ENCODE measurements at places on chromosomes 11 and 22. TPM values are rescaled to one million over a fixed set of nuclear protein-coding genes. Genes with fewer than 3 reads are reported as not detected.
A peak's percentile ranks its signal among the peaks of the same experiment; 100 is the strongest.

- DNase-seq, result no peak
Measured at GRCh38 chr22:46632646-46633249, 12.6 kb downstream of the GRAMD4 start.

- DNase-seq, result no peak
Measured at GRCh38 chr11:10486161-10486840, 31.2 kb downstream of the AMPD3 start.

- DNase-seq, result no peak
Measured at GRCh38 chr11:83047515-83048225, 24.0 kb downstream of the RAB30 start.

GRCh38 chr11:79055856-79056631, 384.8 kb downstream of the TENM4 start:
- no peak for DNase-seq

DNA sequence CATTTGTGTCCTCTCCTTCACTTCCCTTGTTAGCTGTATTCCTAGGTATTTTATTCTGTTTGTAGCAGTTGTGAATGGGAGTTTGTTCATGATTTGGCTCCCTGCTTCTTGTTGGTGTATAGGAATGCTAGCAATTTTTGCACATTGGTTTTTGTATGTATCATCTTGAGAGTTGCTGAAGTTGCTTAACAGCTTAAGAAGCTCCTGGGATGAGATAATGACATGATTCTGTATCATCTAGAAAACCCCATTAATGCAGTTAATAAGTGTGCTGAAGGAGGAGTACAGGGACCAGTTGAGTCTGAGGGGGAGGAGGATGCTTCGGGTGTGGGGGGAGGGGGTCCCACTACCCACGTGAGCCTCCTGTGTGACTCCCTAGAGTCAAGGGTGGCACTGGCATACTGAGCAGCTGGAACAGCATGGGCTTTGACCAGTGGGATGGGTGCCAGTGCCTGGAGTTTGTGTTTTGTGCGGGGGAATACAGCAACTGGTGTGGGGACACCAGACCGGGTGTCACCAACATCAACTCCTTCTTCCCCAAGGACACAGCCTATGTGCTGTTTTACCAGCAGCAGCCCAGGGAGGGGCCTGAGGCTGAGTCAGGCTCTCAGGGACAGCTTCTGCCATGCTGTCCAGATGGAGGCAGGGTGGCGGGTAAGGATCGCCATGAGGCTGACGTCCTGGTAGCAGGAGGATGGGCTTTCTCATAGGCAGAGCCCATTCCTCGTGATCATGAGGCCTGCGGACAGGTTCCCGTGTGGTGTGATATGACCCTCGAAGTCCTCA, 24.1 kb downstream of the USP35 start:
- no peak for DNase-seq

- no peak for DNase-seq
Measured at GRCh38 chr11:108915666-108916065, 250.8 kb downstream of the DDX10 start.

- DNase-seq, result peak; percentile 73
Measured at GRCh38 chr11:116605543-116606459, 167.0 kb downstream of the BUD13 start.

DNA sequence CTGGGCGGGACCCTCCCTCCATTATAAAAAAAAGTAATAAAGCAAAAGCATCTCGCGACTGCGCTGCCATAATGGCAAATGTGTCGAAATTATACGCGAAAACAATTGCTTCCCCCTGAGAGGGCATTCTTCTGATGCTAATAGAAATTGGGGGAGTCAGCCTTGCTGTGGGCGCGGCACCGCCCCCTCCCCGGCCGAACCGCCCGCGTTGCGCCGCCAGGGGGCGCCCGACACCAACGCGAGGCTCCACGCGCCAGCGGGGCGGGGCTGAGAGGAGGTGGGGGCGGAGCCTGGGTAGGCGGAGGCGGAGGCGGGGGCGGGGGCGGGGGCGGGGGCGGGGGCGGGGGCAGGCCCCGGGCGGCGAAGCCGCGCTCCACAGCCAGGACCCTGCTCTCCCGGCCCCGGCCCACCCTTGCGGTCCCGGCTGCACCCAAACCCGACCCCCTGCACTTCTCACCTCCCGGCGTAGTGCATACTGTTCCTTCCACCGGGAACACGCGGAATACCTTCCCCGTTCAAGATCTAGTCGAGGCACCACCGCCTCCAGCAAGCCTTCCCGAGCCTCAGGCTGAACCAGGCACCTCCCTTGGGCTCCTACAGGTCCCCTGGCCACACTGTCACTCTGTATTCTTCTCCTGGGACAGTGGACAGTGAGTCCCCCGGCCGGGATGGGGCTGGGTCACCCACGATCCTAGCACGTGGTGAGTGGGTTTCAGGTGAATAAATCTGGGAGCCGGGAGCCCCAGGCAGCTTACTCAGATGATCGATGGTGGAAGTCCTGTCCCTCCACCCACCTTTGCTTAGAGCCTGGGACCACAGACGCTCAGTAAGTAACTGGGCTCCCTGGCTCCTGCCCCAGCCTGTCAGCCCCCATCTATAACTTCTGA, 15.5 kb upstream of the UPK3A start:
- DNase-seq, result peak; percentile 82

DNA sequence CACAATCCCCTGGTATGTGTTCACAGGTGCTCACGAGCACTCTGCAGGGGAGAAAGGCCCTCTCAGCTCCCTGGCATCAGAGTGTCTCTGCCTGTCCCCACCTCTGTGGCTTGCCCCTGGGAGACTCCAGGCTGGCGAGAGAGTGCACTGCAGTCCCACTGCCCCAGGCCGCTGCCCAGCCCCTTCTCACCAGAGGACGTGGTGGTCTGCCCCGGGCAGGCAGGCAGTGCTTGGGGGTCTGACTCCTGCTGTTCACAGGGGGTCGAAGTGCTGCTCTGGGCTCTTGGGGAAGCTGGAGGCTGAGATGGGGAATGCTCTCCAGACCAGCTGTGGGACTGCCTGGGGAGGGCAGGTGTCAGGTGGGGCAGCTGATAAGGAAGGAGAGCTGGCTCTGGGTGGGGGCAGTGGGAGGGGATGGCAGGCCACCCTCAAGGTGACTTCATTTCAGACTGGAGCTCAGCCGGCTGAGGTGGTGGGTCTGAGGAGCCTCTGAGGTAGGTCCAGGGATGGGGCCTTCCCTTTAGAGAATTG, 151.0 kb upstream of the B3GAT1 start:
- no peak for DNase-seq

DNA sequence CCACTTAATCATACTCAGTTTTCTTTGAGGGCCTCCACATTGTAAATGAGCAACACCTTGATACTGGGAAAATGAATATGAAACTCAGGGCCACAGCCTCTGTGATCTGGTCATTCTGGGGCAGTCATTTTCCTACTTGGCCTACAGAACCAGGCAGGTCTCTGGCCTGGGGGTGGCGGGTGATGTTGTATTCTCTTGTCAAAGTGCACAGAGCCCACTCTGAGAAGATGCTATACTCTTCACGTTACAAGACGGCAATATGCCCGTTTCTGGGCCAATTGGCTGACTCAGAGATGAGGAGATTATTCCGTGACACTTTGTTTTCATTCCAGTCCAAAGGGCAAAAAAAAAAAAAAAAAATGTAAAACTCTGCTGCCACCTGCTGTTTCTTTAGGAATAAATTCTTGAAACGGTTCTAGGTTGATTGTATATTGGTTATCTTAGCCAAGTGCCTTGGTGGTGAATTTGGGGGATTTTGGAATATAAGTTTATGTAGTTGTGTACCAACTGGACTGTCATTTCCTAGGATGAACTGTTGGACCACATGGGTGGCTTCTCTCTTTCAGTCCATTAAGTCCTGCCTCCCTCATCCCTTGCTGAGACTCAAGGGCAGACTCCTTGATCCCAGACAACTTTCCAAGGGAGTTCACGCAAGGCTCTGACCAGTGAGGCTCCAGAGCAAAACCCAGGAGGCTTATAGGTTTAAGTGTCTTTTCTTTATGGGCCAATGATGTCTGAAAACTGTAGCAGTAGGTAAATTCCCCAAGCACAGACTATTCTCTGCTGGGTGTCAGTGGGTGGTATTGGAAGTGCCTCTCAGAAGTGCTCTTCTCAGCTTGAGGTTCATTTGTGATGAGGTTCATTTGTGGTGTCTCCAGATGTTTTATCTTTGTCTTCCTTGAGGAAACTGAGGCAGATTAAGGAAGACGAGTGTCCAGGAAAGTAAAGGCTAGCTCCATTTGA, 18.2 kb downstream of the ADM start:
- peak; percentile 46 for DNase-seq

DNA sequence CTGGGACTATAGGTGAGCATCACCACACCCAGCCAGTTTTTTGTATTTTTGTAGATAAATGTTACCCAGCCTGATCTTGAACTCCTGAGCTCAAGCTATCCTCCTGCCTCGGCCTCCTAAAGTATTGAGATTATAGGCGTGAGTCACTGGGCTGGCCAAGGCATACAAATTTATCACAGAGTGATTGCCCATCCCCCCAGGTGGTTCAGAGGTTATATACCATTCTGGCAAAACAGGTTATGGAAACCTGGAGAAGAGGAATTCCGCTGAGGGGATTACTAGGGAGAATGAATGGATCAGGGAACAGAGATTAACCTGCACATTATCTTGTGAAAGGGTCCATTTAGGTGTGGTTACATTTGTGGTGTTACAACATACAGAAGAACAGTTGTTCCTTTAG, 8.1 kb downstream of the ATG13 start:
- DNase-seq, result no peak

DNA sequence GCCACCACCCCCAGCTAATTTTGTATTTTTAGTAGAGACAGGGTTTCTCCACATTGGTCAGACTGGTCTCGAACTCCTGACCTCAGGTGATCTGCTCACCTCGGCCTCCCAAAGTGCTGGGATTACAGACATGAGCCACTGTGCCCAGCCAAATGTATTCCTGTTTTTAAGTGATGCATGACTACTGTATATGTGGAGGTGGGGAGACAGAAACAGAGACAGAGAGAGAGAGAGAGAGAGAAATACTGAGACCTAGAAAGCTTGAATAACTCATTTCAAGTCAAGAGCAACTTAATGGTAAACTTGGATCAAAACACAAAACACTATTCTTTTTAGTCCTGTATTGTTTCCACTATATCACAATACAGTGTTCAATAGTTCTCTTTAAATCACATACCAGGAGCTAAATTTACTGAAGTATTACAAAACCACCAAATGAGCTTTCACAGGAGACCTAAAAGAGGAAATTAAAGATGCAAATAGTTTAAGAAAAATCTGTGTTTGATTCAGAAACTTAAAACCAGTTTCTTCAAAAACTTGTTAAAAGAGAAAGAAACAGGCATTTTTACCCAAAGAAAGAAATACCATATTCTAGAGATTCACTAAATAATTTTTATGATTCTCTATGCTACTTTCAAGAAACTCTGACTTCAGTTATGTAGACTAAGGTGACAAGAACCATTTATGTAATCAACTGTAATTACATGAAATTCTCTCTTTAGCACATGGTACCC, 188.7 kb downstream of the ETS1 start:
- DNase-seq, result no peak

GRCh38 chr22:32535531-32536190, 61.0 kb downstream of the FBXO7 start:
- DNase-seq, result no peak

DNA sequence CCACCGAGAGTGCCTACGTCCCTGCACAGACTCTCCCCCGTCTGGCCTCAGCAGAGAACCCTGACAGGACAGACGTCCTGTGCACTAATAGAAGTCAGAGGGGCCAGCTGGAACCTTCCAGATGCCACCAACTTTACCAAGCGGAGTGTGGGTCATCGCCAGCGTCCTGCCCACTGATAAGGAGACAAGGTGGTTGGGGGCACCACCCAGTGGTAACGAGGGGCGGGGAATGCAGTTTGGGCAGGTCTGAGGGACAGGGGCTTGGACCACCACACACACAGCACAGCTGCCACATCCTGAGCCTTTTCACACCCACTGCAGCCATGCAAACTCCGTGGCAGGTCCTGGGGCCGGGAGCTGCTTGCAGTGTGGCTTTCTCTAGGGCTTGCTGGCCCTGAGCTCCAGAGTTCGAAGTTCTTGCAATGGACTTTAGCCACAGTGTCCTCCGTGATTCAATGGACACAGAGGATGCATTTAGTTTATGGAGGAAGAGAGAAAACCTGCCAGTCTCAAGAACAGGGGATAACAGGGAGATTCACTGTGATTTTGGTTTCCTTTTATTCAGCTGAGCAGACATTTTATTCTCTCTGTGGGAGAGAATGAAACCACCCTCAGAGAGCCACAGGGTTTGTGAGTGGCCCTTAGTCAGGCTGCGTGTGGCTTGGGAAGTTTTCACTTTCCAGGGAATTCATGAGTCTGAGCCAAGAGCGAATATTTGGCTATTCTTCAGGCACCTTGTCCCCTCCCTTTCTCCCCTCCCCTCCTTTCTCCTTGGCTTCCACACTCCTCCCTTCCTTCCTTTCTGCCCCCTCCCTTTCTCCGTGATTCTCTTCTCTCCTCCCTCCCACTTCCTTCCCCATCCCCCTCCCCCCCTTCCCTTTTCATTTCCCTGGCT, 13.1 kb downstream of the MRGPRG start:
- no peak for DNase-seq

GRCh38 chr11:87039371-87039770, 1.6 kb downstream of the TMEM135 start:
- peak; percentile 8 for DNase-seq

DNA sequence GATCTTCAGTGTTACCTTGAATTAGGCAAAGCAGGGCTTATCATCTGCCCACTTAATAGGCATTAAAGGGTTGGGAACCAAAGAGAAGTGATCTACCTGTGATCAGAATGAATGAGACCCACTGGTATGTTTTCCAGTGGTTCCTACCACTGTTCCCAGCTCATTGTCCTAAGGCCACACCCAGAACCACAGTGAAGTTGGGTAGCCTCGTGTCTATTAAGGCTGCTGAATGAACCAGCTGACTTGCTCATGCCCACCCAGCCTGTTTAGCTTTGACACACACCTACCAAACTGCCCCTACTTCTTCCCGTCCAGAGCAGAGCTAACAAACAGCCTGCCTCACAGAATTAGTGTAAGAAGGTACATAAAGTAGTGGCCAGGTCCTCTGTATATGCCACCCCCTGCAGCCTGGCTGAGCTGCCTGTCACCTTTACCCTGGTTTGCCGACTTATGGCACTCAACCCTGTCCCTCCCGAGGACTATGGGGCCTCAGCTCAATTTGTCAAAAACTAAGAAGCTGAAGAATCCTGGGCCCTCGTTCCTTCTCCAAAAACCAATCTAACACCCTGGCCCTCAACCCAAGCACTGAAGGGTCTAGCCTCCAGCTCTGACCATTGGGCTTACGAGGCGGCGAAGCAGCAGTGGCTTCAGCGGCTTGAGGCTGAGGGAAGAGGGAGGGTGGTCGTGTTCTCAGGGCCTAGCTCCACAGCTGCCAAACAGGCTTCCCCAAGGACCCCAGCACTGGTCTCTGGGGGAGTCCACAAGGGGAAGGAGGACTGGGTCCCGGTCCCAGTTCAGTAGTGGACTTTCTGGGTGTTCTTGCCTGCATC, 9.8 kb downstream of the UCP2 start:
- DNase-seq, result no peak

- no peak for DNase-seq
Measured at GRCh38 chr11:72730243-72730642, 22.0 kb downstream of the ARAP1 start.

GRCh38 chr22:48785792-48786678, 1041.6 kb downstream of the BRD1 start:
- DNase-seq, result no peak

- DNase-seq, result no peak
Measured at GRCh38 chr11:16881766-16882165, 132.4 kb downstream of the PLEKHA7 start.

Gene HEPN1
- not detected for total RNA-seq

Gene SIK3
- 86.3 TPM for total RNA-seq

Gene CHID1
- 75.5 TPM for total RNA-seq

Gene MS4A5
- not detected for total RNA-seq

Gene NRIP3
- total RNA-seq, result 0.83 TPM
